Right lung (tissue), 10 donors: ENCODE measurements at places on chromosomes 1 and 21. TPM values are rescaled to one million over a fixed set of nuclear protein-coding genes. Genes with fewer than 3 reads are reported as not detected.

A3GALT2 gene
- not detected for polyA plus RNA-seq

FCER1G gene
- 15.4 TPM for polyA plus RNA-seq

JAM2 gene
- 38.6 TPM for polyA plus RNA-seq

DNA sequence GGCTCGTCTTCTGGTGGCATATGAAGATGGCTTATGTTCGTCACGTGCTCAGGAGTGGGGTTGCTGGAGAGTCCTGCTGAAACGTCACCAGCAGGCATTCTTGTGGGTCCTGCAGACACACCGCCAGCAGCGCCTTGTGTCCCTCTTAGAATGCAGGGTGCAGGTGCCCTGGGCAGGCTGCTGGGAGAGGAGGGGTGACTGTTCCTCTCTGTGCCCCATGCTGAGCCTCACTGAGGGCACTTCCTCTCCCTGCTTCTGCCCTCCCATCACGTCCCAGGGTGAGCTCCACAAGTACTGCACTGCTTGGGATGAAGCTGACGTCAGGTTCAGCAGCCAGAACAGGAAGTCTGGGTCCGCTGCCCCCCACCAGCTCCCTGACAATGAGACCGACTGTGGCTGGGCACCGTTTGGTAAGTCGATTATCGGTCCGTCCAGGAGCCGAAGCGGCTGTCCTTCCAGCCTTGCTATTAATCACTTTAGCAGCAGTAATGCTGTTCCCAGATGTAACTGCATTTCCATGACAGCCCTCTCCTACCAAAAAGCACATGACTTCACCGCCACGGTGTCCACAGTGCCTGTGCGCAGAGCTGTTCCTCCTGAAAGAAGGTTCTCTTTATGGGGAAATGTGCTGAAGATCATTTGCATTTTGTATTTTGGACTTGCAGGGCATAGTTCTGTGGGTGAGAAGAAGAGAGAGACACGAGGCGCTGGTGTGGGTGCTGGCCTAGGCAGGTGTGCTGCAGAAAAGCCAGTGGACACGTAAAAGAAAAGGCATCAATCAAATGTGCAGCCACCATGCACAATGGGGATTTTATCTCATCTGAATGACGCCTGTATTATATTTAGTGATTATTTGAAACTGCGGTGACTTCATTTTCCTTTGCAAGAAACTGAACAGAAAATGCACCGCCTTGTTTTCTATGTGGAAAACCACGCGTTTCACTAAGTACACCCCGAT lies 21.0 kb downstream of the SLC37A1 start:
- DNase-seq, result no peak

- DNase-seq, result no peak
Observed at GRCh38 chr1:192983349-192983980, 75.7 kb downstream of the UCHL5 start.

GRCh38 chr1:165342168-165342567 lies 14.3 kb downstream of the LMX1A start:
- DNase-seq, result no peak

GRCh38 chr1:96374076-96374762 lies 347.4 kb upstream of the PTBP2 start:
- no peak for DNase-seq

- no peak for DNase-seq
Observed at GRCh38 chr1:207817778-207818751, 66.2 kb downstream of the CD46 start.

DNA sequence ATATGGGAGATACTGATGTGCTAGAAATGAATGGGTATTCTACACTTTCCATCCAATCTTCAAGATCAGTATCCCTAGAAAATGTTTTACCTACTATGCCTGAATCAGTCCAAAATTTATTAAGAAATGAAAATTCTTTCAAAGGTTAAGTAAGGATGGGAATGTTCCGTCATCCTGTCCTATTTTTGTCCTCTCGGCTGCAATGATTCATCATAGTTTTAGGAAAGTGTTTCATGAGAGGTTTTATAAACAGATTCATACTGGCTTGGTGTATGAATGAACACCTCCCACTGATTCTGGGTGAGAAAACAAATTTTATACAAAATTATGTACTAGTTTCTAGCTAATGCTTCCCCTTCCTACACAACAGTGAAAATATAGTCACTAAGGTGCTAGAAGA lies 504.6 kb upstream of the NR5A2 start:
- no peak for DNase-seq

- DNase-seq, result no peak
Observed at GRCh38 chr1:29105822-29106221, 17.9 kb downstream of the TMEM200B start.
